ENCODE measurements at places on chromosomes 4 and X.

- H3K4me1 ChIP-seq = no peaks in the 10 kb centered on the region
- H3K27me3 ChIP-seq = no peaks in the 10 kb centered on the region
- H3K36me3 ChIP-seq = no peaks in the 10 kb centered on the region
- no peak overlapping the region for H3K4me3 ChIP-seq
- H3K27ac ChIP-seq = no peak overlapping the region
Measured at GRCh38 chrX:110750526-110751189, 45.0 kb downstream of the CHRDL1 start.

GRCh38 chr4:110122201-110122600, 76.2 kb downstream of the ELOVL6 start:
- no peak overlapping the region for H3K27ac ChIP-seq
- no peaks in the 10 kb centered on the region for H3K4me1 ChIP-seq
- no peak for DNase-seq
- H3K27me3 ChIP-seq = no peaks in the 10 kb centered on the region
- H3K36me3 ChIP-seq = no peaks in the 10 kb centered on the region
- H3K4me3 ChIP-seq = no peak overlapping the region

DNA sequence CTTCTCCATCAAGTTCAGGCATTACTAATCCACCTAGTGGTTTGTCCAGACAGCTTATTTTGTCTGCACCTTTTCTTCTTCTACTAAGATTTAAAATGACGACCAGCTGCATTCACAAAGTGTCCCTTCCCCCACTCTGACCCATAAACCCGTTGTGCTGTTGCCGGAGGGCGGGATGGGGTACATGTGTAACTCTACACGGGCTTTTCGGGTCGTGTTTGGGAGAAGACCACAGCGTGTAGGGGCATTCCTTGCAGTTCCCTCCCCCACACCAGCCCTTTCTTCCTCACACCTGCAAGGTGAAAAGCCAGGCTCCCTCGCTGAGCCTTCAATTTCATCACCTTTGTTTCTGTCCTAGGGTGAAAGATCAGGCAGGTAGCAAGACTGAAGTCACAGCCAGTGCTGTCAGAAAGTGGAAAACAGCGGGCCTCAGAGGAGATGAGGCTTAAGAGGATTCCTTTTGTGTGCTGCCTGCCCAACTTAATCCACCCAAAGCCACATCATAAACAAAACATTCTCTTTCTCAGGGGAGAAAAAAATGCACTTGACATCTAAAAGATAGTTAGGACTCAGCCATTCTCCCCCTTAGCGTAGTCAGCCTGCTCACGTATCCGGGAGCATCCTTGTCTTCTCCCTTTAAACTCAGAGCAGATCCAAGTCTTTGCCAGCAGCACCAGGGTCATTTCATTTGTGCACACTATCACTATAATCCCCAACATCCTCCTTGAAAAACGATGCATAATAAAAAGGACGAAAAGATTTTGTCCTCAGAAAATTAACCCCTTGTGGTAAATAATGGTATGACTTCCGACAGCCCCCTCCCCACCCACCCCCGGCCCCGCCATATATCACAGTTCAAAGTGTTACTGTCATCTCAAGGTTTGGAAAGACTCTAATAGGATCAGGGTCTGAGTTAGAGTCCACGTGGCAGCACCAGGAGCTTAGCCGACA, 599.0 kb downstream of the RAB28 start:
- no peak overlapping the region for H3K4me3 ChIP-seq
- peak; percentile 34 for DNase-seq
- H3K36me3 ChIP-seq = no peaks in the 10 kb centered on the region
- H3K27ac ChIP-seq = peak overlapping the region; percentile 19
- no peaks in the 10 kb centered on the region for H3K27me3 ChIP-seq

- no peaks in the 10 kb centered on the region for H3K36me3 ChIP-seq
- DNase-seq = no peak
- no peak overlapping the region for H3K4me3 ChIP-seq
- no peaks in the 10 kb centered on the region for H3K27me3 ChIP-seq
- no peaks in the 10 kb centered on the region for H3K4me1 ChIP-seq
- no peak overlapping the region for H3K27ac ChIP-seq
Measured at GRCh38 chr4:20269320-20269719, 17.6 kb downstream of the SLIT2 start.

DNA sequence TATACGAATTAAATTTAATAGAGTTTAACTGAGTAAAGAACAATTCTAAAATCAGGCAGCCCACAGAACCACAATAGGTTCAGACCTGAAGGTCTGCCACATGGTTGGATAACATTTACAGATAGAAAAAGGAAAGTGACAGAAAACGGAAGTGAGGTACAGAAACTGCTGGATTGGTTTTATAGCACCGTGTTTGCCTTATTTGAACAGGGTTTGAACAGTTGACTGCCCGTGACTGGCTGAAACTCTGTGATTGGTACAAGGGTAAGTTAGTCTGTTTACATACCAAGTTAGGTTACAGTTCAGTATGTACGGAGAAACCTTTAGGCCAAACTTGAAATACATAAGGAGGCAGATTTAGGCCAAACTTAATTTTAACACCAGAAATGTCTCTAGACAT, 64.1 kb upstream of the ATXN3L start:
- no peaks in the 10 kb centered on the region for H3K36me3 ChIP-seq
- no peaks in the 10 kb centered on the region for H3K4me1 ChIP-seq
- DNase-seq = no peak
- no peaks in the 10 kb centered on the region for H3K27me3 ChIP-seq
- no peak overlapping the region for H3K4me3 ChIP-seq
- H3K27ac ChIP-seq = no peak overlapping the region

DNA sequence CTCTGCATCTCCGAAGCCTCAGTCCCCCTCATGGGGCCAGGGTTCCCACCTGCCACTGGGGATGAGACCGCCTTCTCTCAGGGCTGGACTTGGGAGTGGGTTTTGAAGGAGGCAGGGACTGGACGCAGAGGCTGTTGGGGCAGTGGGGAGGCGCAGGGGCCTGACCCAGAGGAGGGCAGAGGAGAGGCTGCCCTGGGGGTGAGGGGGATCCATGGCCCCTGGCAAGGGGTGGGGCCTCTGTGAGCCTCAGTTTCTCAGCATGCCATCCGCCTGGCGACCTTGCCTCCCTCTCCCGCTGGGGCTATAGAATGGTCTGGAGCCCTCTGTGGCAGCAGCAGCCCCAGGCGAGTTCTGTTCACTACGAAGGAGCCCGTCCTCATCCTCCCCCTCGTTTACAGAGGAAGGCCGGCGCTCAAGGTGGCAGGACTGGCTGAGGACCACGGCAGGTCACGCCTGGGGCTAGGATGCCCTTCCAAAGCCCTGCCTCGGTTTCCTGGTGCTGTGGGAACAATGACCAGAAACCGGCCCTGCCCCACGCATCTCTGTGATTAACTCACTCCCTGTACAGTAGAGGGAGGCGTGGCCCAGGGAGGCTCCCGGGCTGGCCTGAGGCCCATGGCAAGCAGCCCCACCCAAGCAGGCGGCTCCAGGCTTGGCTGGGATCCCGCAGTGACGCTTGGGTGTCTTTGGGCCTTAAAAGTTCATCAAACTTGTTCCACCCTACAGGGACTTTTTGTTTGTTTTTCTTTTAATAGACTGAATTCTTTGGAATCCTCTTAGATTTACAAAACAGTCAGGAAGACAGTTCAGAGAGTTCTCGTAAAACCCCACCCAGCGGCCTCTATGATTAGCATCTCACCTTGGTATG, 16.0 kb upstream of the SH3TC1 start:
- DNase-seq = no peak
- no peaks in the 10 kb centered on the region for H3K36me3 ChIP-seq
- no peak overlapping the region for H3K27ac ChIP-seq

GRCh38 chrX:101349193-101349562, 636 bp upstream of the TIMM8A start:
- no peaks in the 10 kb centered on the region for H3K4me1 ChIP-seq
- no peak for DNase-seq
- H3K36me3 ChIP-seq = no peaks in the 10 kb centered on the region
- peak overlapping the region; percentile 84 for H3K4me3 ChIP-seq
- no peaks in the 10 kb centered on the region for H3K27me3 ChIP-seq

All from GM23338 (cell line).